Activated CD4-positive, alpha-beta T cell treated with anti-CD3 and anti-CD28 coated beads for 24 hours (primary cell): ENCODE measurements at places on chromosomes 1 and 21.

DNA sequence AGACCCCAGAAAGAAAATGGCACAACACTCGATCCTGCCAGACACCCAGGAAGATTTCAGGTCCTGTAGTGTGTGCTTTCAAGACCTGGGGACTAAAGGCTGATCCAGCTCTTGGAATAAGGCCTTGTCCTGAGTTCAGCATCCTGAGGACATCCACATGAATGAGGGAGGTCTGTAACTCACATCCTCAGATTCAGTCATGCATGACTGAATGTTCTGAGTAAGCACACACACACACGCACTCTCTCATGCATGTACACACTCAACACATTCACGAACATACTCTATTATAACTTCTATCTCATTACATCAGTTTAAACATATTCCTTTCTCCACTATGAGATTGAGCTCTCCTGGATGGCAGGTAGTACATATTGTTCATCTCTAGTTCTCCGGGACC, 273.4 kb upstream of the BEND5 start:
- no peak for DNase-seq

GRCh38 chr1:46284058-46284457, 19.4 kb downstream of the LRRC41 start:
- DNase-seq, result no peak

GRCh38 chr1:64031236-64031635, 172.2 kb upstream of the UBE2U start:
- DNase-seq, result no peak

GRCh38 chr1:158564608-158565007, 5.8 kb downstream of the OR6P1 start:
- no peak for DNase-seq

- DNase-seq, result no peak
Observed at GRCh38 chr21:44875316-44875700, 1.8 kb upstream of the PTTG1IP start.
